ENCODE measurements at places on chromosomes 5 and 9. TPM values are rescaled to one million over a fixed set of nuclear protein-coding genes. Genes with fewer than 3 reads are reported as not detected.

DNA sequence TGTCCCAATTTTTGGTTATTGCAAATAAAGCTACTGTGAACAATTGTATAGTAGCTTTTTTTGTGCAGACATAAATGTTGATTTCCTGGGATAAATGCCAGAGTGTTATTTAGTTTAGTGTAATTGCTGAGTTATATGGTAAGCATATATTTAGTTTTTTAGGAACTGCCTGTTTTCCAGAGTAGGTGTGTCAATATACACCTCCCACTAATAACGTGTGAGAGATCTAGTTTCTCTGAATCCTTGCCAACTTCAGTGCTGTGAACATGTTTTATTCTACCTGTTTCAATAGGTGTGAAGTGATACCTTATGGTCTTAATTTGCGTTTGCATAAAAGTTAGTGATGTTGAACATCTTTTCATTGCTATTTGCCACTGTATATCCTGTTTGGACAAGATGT lies 9.1 kb upstream of the OR2S2 start:
- no peak for DNase-seq

GRCh38 chr5:18195910-18196309 lies 561.6 kb downstream of the TAF11L14 start:
- no peak for DNase-seq

DNA sequence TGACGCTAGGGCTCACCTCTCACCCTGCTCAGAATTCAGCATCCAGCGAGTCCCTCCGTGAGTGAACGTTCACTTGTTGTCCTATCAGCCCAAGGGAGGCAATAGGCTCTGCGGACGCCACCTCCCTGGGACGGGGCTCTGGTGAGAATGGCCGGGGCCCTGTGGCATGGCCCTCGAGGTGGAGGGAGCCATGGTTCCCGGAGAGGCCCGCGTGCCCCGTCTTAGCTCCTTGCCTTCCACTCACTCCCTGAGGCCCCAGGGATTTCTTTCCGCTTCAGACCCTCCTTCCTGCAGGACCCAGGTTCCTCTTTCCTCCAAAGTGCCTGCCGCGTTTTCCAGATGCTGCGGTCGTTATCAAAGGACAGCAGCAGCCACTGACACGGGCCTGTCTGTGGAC lies 21.5 kb downstream of the EXOC3 start:
- no peak for DNase-seq

- DNase-seq: peak; percentile 58
Observed at GRCh38 chr5:113264046-113264445, 170.7 kb downstream of the TSSK1B start.

DNA sequence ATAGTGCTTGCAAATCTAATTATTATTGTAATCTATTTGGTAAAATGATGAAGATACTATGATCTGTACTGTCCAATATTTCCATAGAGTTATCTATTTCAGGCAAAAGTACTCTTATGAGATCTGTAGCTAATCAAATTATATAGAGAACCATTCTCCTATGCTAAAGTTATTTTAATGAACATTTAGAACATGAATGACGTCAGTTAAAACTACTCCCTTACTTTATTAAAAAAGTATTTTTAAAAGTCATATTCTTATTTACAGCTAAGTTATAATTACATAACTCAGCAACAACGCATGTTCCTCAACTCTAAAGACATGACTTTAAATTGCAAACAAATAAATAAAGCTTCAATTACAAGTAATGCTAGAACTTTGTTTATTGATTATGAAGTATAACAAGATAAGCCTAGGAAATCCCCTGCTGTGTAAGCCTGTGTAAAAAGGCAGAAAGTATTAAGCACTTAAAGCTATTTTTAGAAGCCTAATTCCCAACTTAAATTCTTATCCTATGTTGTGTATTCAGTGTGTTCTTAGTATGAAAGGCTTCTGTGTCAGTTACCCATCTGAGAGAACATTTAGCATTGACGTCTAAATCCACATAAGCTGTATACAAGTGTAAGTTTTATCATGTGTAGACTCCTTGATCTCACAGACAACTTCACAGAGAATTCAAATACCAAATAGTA lies 285.7 kb downstream of the HCN1 start:
- no peak for DNase-seq

- DNase-seq: no peak
Observed at GRCh38 chr5:1285883-1286291, 9.0 kb downstream of the TERT start.

DNA sequence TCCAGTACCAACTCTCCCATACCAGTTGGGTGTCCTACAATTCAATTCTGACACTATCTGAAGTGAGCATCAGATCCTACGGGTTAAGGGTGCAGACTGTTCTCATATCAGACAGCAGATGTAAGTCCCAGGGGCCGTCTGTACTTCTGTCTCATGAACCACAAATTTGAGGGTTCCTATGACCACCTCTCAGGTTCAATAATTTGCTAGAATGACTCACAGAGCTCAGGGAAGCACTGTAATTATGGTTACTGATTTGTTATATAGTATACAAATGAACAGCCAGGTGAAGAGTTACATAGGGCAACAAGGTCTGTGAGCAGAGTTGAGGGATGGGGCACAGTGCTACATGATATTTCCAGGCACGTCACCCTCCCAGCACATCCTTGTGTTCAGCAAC lies 499.1 kb downstream of the DMAC1 start:
- no peak for DNase-seq

DNA sequence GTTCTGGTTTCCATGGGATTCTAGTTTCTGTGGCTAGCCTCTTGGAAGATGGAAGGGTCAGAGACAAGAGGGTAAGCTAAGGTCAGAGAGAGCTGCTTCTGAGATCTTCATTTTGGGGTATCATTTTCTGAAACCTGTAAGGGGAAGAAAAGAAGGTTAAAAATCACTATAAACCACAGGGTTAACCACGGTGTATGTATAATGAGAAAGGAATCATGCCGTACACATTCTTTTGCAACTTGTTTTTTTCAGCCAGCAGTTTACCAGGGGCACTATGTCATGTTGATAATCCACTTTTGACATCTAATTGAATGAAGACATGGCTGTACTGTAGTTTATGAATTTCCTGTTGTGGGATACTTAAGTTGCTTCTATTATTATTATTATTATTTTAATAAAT lies 164.4 kb downstream of the FOCAD start:
- no peak for DNase-seq

DNA sequence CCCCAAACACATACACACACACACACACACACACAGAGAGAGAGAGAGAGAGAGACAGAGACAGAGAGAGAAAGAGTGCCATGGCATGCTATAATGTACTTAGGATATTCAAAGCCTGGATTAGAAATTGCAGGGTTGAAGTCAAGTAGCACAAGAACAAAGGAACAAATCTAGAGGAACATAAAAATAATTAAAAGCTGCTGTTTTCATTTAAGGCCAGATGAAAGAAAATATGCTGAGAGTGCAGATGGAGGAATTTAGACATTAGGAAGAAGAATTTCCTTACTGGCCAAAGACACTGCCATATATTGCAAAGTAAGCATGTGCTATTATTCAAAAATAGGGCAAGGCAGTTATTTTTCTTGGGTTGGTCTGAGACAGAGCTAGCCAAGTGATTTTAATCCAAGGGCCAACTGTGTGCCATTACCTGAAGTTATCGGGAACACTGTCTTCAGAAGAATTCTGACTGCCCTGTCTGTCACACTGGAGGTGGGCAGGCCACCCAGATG lies 31.7 kb downstream of the HSD17B3 start:
- DNase-seq: no peak

- peak; percentile 43 for DNase-seq
Observed at GRCh38 chr5:124692324-124692723, 54.1 kb downstream of the ZNF608 start.

- DNase-seq: no peak
Observed at GRCh38 chr9:133606708-133607025, 2.5 kb downstream of the FAM163B start.

DNA sequence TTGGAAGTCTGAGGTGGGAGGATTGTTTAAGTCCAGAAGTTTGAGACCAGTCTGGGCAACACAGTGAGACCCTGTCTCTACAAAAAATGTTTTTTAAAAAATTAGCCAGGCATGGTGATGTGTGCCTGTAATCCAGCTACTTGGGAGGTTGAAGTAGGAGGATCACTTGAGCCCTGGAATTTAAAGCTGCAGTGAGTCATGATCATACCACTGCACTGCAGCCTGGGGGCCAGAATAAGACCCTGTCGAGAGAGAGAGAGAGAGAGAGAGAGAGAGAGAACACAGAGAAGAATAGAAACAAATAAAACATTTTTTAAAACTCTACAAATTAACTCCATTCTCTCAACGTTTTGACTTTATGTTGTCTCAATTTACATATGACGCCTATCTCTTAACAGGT lies 111.8 kb downstream of the BARX1 start:
- DNase-seq: no peak

DNA sequence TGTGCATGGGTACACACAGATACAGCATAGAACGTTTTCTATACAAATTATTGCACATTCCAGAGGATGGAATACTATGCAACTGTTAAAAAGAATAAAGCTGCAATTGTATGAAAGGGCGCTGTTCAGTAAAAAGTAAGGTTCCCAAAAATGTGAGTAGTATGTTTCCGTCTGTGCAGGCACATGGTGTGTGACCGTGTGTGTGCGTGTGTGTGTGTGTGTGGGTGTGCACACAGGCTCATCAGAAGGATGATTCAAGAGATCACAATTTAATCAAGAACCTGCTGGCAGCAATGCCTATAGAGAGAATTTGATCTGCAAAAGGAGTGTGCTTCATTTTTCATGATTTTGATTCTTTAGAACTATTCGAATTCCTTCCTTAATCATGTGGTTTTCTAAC lies 76.3 kb downstream of the SEMA4D start:
- DNase-seq: no peak

Gene OR1Q1
- not detected for polyA plus RNA-seq

Gene DMGDH
- 2.8 TPM for polyA plus RNA-seq

Gene PRSS3
- polyA plus RNA-seq: 8.1 TPM

Gene GABRA6
- polyA plus RNA-seq: not detected

Gene IL5
- not detected for polyA plus RNA-seq

Gene NXNL2
- not detected for polyA plus RNA-seq

Gene SLC25A48
- polyA plus RNA-seq: 0.79 TPM

Gene SHOC1
- 0.17 TPM for polyA plus RNA-seq

Gene ENTREP1
- polyA plus RNA-seq: 23.4 TPM

Gene ARHGAP26
- 19.0 TPM for polyA plus RNA-seq
